ENCODE measurements at places on chromosomes 12 and 14.

DNA sequence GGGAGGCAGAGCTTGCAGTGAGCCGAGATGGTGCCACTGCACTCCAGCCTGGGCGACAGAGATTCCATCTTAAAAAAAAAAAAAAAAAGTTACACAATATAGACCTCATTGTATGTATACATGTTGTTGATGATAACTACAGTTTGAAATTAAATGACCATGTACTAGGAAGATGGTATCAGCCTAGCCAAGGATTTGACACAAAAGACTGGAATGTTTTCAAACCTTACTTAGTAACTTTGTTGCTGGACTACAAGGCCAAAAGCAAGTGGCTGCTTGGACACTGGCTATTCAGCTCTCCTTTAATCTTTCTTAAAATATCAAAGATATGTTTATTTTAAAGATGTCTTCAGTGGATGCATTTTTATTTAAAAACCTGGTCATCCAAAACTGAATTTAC lies 18.9 kb upstream of the NUDT4 start:
- DNase-seq: no peak

GRCh38 chr14:101234999-101235334 lies 326.3 kb upstream of the DIO3 start:
- no peak for DNase-seq

DNA sequence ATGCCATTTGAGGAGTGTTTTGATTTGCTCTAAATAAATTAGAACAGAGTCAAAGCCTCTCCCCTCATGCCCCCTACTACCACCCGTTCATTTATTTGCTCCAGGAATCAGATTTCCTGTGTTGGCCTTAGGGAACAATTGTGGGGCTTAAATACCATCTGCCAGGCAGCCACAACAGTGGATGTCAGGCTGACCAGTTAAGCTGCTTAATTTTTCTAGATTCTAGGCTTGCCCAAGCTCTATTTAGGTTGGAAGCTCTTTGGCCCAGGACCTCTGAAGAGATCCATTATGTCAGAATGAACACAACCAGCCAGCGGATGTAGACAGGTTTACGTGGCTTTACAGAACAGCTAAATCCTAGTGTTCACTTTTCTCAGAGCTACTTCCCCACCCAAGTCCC lies 1.0 kb upstream of the TIMELESS start:
- DNase-seq: no peak

GRCh38 chr12:77514511-77514910 lies 316.2 kb upstream of the NAV3 start:
- DNase-seq: peak; percentile 12

DNA sequence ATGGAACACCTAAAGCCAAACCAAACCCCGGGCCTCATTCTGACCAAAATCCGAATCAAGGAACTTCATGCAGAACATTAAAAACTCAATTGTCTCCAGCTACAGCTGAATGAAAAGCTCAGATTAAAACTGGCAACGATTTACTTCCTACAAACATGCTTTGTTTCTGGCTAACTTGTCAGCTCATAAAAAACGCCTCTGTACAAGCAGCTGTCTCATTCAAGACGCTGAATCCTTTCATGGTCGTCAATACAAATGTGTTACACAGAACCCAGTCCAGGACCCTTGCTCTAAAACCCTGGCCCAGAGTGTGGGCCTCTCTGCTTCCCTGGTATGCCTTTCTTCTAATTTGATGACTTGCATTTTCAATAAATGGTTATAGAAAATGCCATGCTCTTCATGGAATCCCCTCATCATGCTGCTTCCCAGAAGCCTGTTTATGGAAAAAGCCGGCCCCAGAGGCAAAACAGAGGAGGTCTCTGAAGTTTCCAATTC lies 183.1 kb downstream of the PHLDA1 start:
- DNase-seq: no peak

Data from NCI-H1105 (cell line).